HepG2 (cell line): ENCODE measurements at places on chromosomes 7 and 10. TPM values are rescaled to one million over a fixed set of nuclear protein-coding genes. Genes with fewer than 3 reads are reported as not detected.

Gene HMX3
- not detected in 2 replicates for total RNA-seq

Gene SPDYE1
- total RNA-seq = not detected in 2 replicates

Gene WEE2
- total RNA-seq = not detected in 2 replicates

Gene NUTM2A
- 0.31 and 0.34 TPM in 2 replicates for total RNA-seq

DNA sequence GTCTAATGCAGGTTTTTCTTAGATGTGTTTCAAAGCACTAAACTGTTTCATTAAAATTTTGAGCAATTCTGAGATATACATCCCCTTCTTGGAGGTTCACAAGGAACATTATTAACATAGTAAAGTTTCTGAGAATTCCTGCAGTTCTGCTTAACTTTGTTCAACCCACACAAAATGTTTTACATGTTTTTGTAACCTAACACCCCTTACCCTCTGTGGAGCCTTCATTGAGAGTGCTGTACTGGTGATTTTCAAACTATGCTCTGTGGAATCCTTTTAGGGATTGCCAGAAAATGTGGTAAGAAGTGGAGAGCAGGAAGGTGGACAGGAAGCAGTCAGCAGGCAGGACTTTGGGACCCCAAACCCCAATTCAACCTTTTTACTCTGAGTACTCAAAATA lies 53.6 kb upstream of the ABCB5 start:
- no peak for DNase-seq
- no peaks in the 10 kb centered on the region for H3K27me3 ChIP-seq
- H3K4me1 ChIP-seq = peaks cover 8% of the 10 kb centered on the region; the same call in 1 of the 2 replicates
- no peak overlapping the region for H3K27ac ChIP-seq

DNA sequence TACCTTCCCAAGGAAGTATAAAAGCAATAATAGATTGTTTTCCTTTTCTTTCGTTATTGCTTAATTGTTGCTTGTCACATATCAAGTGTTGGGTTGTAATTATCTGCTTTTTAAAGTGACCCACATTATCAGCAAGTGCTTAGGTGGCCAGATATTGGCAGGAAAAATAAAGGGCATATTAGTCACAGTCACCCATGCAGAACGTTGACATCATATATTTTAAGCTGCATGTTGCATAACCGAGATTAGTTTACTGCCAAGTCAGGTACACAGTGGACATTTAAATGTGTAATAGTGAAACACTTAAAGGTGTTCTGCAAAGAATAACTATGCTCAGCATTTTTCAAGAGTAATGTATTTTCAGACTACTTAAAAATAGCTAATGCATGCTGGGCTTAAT lies 11.4 kb downstream of the NEBL start:
- DNase-seq = no peak
- no peaks in the 10 kb centered on the region for H3K4me1 ChIP-seq
- no peaks in the 10 kb centered on the region for H3K36me3 ChIP-seq
- H3K4me3 ChIP-seq = no peak overlapping the region
- no peak overlapping the region for H3K27ac ChIP-seq

- no peaks in the 10 kb centered on the region for H3K27me3 ChIP-seq
- H3K36me3 ChIP-seq = no peaks in the 10 kb centered on the region
- peak; percentile 27 for DNase-seq
- H3K4me1 ChIP-seq = peaks cover 24% of the 10 kb centered on the region
- peak overlapping the region; percentile 50 for H3K27ac ChIP-seq
- peak overlapping the region; percentile 58 for H3K4me3 ChIP-seq
These were observed 197.4 kb downstream of the RNLS start for GRCh38 chr10:88385601-88386203.

- H3K4me3 ChIP-seq = no peak overlapping the region
- no peak for DNase-seq
These were observed 5.7 kb upstream of the GNAI1 start for GRCh38 chr7:80128918-80129317.

DNA sequence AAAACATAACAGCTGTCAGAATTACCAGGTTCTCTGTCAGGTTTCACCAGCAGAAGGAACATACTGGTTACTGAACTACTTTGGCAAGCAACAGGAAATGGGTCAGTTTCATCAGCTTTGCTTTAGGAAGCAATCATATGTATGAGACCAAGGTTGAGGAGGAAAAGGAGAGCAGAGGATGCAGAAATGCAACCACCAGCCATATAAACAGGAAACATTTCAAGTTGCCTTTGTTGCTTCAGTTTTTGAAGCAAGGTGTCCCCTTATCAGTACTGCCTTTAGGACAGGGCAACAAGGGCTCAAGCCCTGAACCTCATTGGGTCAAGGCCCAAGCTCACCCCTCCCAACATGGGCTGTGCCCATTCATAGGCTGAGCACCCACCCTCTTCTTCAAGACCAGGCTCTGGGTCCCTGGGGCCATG lies 10.2 kb downstream of the HIPK2 start:
- H3K4me1 ChIP-seq = peaks cover 58% of the 10 kb centered on the region
- peaks cover 8% of the 10 kb centered on the region for H3K36me3 ChIP-seq
- no peak overlapping the region for H3K4me3 ChIP-seq
- DNase-seq = no peak

DNA sequence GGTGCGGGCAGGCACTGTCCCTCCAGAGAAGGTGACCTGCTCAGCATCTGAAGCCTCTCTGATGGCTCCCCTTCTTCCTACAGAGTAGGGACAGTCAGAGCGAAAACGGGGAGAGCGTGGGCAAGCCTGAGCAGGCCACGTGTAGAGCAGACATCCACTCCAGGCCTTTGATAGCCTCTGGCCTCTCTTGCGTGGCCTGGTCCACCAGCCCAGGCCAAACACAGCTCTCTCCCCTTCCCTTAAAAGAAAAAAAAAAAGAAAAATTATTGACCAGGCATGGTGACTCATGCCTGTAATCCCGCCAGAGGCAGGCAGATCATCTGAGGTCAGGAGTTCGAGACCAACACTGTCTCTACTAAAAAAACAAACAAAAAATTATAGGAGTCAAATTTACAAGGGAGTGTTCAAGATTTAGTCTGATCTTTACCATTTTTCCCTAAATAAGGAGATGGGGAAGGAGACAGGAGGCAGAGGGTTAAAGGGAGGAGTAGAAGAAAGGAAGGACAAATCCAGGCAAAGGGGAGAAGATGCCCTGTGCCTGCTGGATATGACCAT lies 84.8 kb downstream of the PLXNA4 start:
- DNase-seq = no peak
- 0 out of 2 replicates have a peak, but pooled peaks cover 1% of the 10 kb centered on the region for H3K27me3 ChIP-seq
- H3K4me1 ChIP-seq = no peaks in the 10 kb centered on the region
- no peak overlapping the region for H3K27ac ChIP-seq

GRCh38 chr7:136027160-136027559 lies 50.0 kb upstream of the MTPN start:
- no peak overlapping the region for H3K27ac ChIP-seq
- no peaks in the 10 kb centered on the region for H3K27me3 ChIP-seq
- no peaks in the 10 kb centered on the region for H3K4me1 ChIP-seq
- H3K4me3 ChIP-seq = no peak overlapping the region
- H3K36me3 ChIP-seq = no peaks in the 10 kb centered on the region
- no peak for DNase-seq

GRCh38 chr10:94578790-94579189 lies 33.2 kb downstream of the HELLS start:
- no peak overlapping the region for H3K27ac ChIP-seq
- no peak overlapping the region for H3K4me3 ChIP-seq
- no peaks in the 10 kb centered on the region for H3K4me1 ChIP-seq
- no peaks in the 10 kb centered on the region for H3K27me3 ChIP-seq

- no peaks in the 10 kb centered on the region for H3K4me1 ChIP-seq
- no peak overlapping the region for H3K27ac ChIP-seq
- H3K36me3 ChIP-seq = no peaks in the 10 kb centered on the region
- no peak overlapping the region for H3K4me3 ChIP-seq
- DNase-seq = no peak
These were observed 1691.6 kb upstream of the LRRTM3 start for GRCh38 chr10:65234261-65234660.

- no peaks in the 10 kb centered on the region for H3K27me3 ChIP-seq
- DNase-seq = no peak
These were observed 116.7 kb downstream of the CYP26A1 start for GRCh38 chr10:93190372-93190771.

DNA sequence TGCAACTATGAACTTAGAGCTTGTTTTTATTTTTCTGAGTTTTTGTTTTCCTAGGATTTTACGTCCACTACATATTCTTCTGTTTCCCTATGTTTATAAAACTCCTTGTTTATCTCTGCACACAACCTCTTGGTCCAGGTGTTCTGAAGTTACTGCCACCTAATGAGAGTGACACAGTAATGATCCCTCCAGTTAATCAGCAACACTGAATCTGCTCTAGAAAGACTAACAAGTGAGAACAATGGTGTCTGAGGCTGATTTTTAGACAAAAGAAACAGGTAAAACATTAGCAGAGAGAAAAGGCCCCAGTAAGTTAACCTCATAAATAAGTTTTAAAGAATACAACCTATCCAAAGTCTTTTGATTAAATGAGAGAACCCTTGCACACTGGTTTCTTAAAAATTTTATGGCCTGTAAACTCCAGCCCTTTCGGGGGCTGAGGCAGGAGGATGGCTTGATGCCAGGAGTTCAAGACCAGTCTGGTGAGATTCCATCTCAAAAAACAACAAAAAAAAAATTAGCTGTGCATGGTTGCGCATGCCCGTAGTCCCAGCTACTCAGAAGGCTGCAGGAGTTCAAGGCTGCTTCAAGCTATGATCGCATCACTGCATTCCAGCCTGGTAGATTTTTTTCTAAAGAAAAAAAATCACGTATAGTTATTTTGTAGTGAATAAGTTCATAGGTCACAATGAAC lies 397.6 kb downstream of the MAGI2 start:
- H3K4me3 ChIP-seq = no peak overlapping the region
- H3K36me3 ChIP-seq = no peaks in the 10 kb centered on the region
- H3K27me3 ChIP-seq = no peaks in the 10 kb centered on the region
- no peak overlapping the region for H3K27ac ChIP-seq
- DNase-seq = peak; percentile 20
- peaks cover 7% of the 10 kb centered on the region; the same call in 1 of the 2 replicates for H3K4me1 ChIP-seq

DNA sequence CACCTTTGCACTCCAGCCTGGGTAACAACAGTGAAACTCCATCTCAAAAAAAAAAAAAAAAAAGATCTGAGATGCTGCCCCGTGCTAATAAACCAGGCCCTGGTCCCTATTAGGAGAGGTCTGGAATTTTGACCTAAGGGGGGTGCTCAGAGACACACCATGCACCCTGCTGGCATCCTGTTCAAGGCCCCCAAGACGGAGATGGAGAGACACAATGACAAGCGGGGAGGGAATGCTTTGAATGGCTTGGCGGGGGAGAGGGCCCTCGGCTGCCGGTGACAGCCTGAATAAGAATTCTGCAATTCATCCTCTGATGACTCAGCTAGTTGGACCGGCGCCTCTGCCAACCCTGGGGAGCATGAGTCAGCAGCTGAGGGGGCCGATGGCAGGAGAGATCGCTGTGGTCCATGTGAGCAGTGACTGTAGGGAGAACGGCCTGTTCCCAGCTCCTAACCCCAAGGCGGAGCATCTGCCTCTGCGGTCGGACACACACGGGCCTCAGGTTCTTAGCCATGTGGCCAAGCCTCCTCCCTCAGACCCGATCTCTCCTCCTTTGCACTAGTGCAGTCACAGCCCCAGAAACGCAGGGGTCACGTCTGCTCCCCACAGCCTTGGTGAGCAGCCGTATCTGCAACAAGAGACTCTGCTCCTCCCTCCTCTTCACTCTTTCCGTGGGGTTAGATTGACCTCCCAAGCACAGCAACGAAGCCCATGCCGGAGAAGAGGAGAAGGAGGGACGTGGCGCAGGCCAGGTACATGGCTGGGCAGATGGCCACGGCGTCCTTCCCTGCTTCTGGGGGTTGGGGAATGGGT lies 14.9 kb downstream of the TRIM56 start:
- H3K4me3 ChIP-seq = no peak overlapping the region
- no peaks in the 10 kb centered on the region for H3K36me3 ChIP-seq
- peaks cover 79% of the 10 kb centered on the region for H3K4me1 ChIP-seq
- no peaks in the 10 kb centered on the region for H3K27me3 ChIP-seq
- peak; percentile 88 for DNase-seq

DNA sequence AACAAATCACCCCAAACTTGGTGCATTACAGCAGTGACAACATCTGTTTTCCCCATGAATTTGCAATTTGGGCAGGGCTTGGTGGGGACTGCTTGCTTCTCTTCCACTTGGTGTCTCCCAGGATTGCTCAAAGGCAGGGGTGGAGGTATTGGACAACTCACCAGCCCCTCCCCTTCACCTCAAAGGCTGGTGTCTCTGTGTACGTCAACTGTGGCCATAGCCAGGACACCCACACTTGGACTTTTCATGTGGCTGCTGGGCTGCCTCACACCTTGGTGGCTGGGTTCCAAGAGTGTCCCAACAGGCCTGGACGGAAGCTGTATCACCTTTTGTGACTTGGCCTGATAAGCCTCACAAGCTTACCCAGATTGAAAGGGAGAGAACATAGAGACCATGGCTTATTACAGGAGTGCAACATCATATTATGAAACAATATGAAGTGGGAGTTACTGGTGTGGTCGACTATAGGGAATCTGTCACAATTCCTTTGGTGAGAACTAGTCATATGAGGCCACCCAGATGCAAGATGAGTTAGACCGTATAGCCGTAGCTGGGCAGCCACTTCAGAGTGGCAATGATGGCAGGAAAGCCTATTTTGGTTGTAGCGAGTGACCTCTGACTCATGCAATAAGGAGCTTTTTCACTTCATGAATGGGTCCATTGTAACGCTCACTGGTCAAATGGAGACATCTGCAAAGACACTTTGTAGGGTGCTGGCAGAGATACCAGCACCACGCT lies 187.6 kb upstream of the ITGB1 start:
- peak; percentile 83 for DNase-seq
- peak overlapping the region; percentile 47 for H3K27ac ChIP-seq
- H3K4me1 ChIP-seq = peaks cover 39% of the 10 kb centered on the region

GRCh38 chr10:2914741-2915140 lies 152.6 kb upstream of the PFKP start:
- no peak overlapping the region for H3K4me3 ChIP-seq
- no peak for DNase-seq
- H3K27ac ChIP-seq = no peak overlapping the region
- H3K27me3 ChIP-seq = no peaks in the 10 kb centered on the region; the same call in 1 of the 2 replicates

DNA sequence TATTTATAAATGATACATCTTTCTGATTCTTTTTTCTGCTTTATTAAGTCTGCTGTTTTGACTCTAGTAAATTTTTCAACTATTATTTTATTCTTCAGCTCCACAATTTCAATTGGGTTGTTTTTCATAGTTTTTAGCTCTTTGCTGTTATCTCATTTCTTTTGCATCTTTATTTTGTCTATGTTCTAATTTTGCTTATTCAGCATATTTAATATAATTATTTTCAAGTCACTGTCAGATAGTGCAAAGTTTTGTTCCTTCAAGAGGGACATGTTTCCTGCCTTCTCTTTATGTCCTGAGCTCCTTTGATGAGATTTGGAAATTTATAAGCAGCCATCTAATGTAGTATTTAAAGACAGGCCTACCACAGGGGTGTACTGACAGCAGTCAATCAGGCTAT lies 131.5 kb upstream of the ZNF722 start:
- H3K27me3 ChIP-seq = no peaks in the 10 kb centered on the region
- no peaks in the 10 kb centered on the region for H3K4me1 ChIP-seq
- no peak for DNase-seq
- no peak overlapping the region for H3K27ac ChIP-seq
- H3K36me3 ChIP-seq = no peaks in the 10 kb centered on the region
- H3K4me3 ChIP-seq = no peak overlapping the region

GRCh38 chr7:157490465-157490912 lies 153.7 kb downstream of the DNAJB6 start:
- DNase-seq = peak; percentile 66
- H3K4me1 ChIP-seq = no peaks in the 10 kb centered on the region
- H3K27ac ChIP-seq = no peak overlapping the region
- no peaks in the 10 kb centered on the region for H3K36me3 ChIP-seq
- peaks cover 6% of the 10 kb centered on the region for H3K27me3 ChIP-seq
- no peak overlapping the region for H3K4me3 ChIP-seq

GRCh38 chr7:121449735-121450240 lies 53.7 kb upstream of the FAM3C start:
- no peaks in the 10 kb centered on the region for H3K27me3 ChIP-seq
- H3K4me3 ChIP-seq = no peak overlapping the region
- DNase-seq = no peak
- no peak overlapping the region for H3K27ac ChIP-seq
- H3K36me3 ChIP-seq = no peaks in the 10 kb centered on the region
